Kidney (tissue), 22 donors: ENCODE measurements at places on chromosomes 13 and 19. TPM values are rescaled to one million over a fixed set of nuclear protein-coding genes. Genes with fewer than 3 reads are reported as not detected.

Gene PNMA8A
- 16.2 TPM for total RNA-seq

Gene WASF3
- total RNA-seq, result 18.5 TPM

Gene A1BG
- total RNA-seq, result 10.9 TPM

DNA sequence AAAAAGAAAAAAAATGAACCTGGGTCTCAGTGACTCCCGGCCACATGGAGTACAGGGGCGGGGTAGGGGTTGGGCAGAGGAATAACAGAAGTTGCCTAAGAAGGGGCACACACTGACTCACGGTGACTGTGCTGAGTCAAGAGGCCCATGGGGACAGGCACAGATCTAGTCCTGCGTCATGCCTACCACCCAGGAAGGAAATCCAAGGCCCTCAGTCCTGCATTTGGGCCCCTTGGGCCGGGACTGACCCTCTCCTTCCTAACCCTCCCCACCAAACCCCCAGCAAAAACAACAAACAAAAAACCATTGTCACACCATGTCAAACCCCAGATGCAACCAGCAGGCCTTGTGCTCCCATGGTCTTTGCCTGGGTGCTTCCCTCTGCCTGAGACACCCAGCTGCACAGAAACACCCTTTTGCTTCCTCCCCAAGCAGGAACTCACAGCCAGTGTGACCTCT lies 9.6 kb upstream of the NOTCH3 start:
- DNase-seq, result no peak

DNA sequence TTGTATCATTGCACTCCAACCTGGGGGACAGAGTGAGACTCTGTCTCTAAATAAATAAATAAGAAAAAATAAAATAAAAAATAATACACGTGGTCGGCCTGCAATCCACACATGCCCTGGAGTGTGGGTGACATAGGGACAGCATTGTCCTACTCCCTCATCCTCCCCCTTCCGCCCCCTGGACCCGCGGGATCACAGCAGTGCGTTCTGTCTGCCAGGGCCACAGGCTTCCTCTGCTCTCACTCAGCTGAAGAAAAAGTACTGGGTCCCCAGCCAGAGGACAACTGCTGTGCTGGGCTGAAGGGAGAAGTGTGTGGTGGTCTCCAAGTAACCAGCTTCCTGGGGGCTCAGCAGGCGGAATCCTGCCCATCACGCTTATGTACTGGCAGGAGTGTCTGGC lies 6.3 kb downstream of the BCAT2 start:
- DNase-seq, result no peak

DNA sequence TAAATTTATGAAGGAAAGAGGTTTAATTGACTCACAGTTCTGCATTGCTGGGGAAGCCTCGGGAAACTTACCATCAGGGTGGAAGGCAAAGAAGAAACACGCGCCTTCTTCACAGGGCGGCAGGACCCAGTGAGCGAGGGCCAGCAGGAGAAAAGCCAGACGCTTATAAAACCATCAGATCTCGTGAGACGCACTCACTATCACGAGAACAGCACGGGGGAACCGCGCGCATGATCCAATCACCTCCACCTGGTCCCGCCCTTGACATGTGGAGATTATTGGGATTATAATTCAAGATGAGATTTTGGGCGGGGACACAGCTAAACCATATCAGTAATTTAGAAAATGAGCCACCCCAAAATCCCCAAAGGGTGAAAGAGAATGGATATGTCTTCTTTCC lies 187.1 kb downstream of the RAP2A start:
- no peak for DNase-seq

DNA sequence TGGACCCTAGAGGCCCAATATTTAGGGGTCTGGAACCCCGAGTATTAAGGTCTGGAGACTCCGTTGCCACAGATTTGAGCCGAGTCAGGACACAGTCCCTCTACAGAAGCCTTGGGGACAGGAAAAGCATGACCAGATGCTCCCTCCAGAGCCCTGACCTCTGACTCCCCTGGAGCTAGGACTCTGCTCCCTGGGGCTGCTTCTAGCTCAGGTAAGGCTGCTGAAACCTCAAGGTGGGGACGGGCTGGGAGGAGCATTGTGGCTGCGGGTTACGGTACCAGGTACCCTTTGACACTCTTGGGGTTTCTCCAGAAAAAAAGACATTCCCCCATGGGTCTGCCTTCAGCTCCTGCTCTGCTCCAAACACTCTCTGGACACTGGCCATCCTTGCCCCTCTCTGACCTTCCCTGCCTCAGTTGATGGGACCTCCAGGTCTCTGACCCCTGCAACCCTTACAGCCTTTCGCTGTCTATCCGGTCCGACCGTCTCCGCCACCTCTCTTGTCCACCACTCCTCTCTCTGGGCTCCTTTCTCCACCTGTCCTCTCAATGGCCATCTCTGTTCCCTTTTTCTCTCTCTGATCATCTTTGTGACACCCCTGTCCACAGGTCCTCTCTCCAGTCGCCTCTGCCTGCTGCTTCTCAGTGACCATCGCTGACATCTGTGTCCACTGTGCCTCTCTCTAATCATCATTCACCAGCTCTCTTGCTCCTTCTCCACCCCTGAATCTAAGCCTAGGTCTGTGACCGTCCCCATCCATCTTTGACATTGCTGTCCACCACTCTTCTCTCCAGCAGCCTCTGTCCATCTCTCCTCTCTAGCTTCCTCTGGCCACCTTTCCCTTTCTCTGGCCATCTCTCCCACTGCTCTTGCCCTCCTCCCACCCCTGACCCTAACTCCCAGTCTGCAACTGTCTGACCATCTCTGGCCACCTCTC lies 1.4 kb downstream of the LRFN3 start:
- no peak for DNase-seq

GRCh38 chr13:98609756-98610155 lies 32.8 kb upstream of the STK24 start:
- no peak for DNase-seq

DNA sequence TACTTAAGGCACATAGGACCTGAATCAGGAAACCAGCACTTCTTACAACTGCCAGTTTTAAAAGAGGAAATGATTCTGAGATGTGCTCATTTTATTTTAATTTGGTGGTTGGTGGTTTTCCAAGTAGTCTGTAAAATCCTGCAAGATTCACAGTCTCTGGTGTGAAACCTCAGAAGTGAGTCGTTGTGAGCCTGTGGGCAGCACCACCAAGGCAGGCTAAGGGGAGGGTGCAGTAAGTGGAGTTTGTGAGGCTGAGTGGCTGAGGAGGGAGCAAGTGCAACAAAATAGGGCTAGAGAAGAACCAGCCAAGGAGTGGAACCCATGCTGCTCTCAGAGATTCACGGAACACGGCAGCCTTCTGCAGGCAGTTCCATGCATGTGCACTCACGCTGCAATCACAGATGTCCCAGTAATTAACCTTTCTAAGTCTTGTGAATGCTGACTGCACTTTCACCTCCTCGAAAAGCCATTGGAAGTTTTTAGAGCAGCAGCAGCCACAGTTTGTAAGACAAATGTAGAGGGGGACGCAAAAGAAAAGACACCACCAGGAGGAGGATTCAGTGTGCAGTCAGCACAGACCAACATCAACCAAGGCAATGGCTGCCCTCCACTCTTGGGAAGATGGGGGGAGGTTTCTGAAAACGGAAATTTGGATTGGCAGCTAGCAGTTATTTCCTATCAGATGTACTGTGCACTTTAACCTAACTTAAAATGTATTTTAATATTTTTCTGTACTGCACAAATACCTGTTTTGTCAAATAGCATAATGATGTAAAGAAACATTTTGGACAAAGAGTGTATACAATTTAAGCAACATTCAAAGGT lies 44.9 kb downstream of the ESD start:
- peak; percentile 57 for DNase-seq

GRCh38 chr13:97344265-97345175 lies 89.4 kb upstream of the RAP2A start:
- peak; percentile 56 for DNase-seq

- DNase-seq, result no peak
These were observed 27.1 kb upstream of the PCDH17 start for GRCh38 chr13:57604442-57604841.

DNA sequence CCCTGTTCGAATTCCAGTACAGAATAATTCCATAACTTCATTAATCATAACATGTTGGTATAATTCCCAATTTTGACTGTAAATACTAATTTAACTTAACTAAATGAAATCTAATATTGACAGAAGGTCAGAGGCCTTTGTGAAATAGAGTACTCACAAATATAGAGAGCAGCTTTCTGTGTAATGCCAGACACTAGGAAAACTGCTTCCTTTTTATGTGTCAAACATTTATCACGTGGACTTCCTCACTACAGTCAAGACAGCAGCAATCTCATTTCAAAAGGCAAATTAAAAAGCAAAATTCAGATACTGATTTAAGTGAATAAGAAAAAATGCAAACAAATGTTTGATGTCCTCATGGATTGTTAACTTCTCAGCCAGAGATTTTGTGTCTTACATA lies 13.1 kb downstream of the ITM2B start:
- no peak for DNase-seq

GRCh38 chr13:113406321-113407102 lies 42.6 kb upstream of the GRTP1 start:
- no peak for DNase-seq

DNA sequence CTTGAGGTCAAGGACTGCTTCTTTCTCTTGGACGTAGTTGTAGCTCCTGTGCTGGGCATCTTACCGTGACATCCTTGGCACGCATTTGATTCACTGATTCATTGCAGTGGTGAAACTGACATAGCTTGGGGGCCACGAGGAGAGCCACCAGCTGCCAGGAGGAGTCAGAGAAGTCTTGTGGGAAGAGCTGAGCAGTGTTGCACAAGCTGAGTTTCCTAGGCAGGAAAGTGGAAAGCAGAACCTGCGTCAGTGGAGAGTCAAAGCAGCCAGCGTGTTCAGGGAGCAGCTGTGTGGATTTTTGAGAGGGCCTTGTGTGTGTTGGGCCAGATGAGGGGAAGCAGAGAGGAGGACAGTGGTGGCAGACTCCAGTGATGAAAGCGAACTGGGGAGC lies 5.3 kb upstream of the GPR183 start:
- DNase-seq, result no peak

- DNase-seq, result no peak
These were observed 161.8 kb downstream of the KCTD12 start for GRCh38 chr13:76724421-76724820.

DNA sequence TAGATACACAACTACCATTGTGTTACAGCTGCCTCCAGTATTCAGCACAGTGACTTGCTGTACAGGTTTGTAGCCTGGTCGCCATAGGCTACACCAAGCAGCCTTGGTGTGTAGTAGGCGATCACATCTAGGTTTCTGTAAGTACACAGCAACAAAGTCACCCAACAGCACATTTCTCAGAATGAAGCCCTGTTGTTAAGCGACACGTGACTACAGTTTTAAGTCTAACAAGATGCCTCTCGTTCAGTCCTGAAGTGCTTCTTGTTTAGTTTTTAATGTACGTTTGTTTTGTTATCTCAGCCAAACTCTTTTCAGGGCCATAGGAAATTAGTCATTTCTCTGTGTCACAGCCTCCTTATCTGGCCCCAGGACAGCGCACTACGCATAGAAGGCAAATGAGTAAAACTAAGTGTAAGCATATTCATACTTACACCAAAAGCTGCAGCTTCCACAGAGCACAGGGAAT lies 50.0 kb upstream of the GPR183 start:
- no peak for DNase-seq

GRCh38 chr19:10006335-10006708 lies 4.0 kb downstream of the COL5A3 start:
- no peak for DNase-seq

DNA sequence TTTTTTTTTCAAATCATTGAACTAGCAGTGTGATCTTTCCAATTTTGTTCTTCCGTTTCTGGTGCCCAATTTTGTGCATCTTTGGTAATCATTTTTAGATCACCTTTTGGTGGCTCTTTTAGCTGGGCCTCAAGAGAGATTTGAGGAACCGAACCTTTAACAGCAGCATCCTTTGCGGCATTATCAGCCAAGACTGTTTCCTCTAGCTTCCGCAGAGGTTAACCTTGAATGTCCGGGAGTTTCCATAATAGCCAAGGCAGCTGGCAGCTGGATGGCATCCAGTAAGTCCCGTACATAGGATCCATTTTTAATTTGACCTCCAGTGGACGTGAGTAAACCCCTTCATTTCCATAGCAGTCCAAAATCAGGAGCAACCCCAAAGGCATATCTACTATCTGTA lies 9.6 kb downstream of the IRGC start:
- DNase-seq, result no peak

GRCh38 chr13:108963846-108964600 lies 334.6 kb downstream of the MYO16 start:
- DNase-seq, result no peak
